ENCODE measurements at places on chromosomes 5 and 9. TPM values are rescaled to one million over a fixed set of nuclear protein-coding genes. Genes with fewer than 3 reads are reported as not detected.

- no peak overlapping the region for H3K4me3 ChIP-seq
- peaks cover 20% of the 10 kb centered on the region for H3K4me1 ChIP-seq
- H3K27ac ChIP-seq, result no peak overlapping the region
- H3K36me3 ChIP-seq, result no peaks in the 10 kb centered on the region
- no peak for DNase-seq
- H3K27me3 ChIP-seq, result no peaks in the 10 kb centered on the region
Measured at GRCh38 chr9:20139763-20140290, 351.0 kb upstream of the SLC24A2 start.

DNA sequence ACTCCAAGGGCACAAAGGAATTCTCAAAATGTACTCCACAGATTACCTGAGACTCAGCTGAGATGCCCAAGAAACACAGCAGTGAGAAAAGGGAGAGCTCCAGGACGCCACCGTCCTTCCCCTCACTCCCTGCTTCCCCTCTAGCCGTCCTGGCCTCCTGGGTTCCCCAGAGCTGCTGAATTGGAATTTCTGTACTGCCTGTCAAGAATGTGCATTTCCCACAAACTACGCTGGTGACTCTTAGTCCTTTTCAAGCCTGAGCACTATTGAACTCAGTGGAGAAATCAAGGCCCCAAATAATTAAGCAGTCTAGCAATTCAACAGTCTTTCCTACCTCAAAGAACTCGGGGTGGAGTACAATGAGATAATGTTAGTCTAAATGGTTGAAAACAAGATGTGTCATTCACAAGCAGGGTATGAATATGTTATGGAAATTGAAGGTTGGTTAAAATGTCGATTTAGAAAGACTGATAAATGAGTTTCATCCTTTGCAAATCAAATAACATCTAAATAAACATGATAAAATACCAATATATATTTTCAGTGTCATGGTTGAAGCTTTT, 153.2 kb downstream of the MED27 start:
- H3K36me3 ChIP-seq, result no peaks in the 10 kb centered on the region
- H3K27ac ChIP-seq, result no peak overlapping the region
- no peaks in the 10 kb centered on the region for H3K27me3 ChIP-seq
- H3K4me3 ChIP-seq, result no peak overlapping the region

Gene PCDHA6
- total RNA-seq, result 12.1 TPM

Gene FLT4
- 15.7 TPM for total RNA-seq

GRCh38 chr5:123651234-123651633, 139.3 kb downstream of the CSNK1G3 start:
- DNase-seq, result no peak
- H3K36me3 ChIP-seq, result peaks cover 3% of the 10 kb centered on the region
- H3K4me1 ChIP-seq, result no peaks in the 10 kb centered on the region
- no peak overlapping the region for H3K27ac ChIP-seq
- H3K27me3 ChIP-seq, result no peaks in the 10 kb centered on the region

- no peaks in the 10 kb centered on the region for H3K36me3 ChIP-seq
- no peak for DNase-seq
- H3K4me1 ChIP-seq, result peaks cover 41% of the 10 kb centered on the region
- no peak overlapping the region for H3K4me3 ChIP-seq
- no peak overlapping the region for H3K27ac ChIP-seq
- H3K27me3 ChIP-seq, result no peaks in the 10 kb centered on the region
Measured at GRCh38 chr9:16322849-16323248, 547.6 kb downstream of the BNC2 start.

DNA sequence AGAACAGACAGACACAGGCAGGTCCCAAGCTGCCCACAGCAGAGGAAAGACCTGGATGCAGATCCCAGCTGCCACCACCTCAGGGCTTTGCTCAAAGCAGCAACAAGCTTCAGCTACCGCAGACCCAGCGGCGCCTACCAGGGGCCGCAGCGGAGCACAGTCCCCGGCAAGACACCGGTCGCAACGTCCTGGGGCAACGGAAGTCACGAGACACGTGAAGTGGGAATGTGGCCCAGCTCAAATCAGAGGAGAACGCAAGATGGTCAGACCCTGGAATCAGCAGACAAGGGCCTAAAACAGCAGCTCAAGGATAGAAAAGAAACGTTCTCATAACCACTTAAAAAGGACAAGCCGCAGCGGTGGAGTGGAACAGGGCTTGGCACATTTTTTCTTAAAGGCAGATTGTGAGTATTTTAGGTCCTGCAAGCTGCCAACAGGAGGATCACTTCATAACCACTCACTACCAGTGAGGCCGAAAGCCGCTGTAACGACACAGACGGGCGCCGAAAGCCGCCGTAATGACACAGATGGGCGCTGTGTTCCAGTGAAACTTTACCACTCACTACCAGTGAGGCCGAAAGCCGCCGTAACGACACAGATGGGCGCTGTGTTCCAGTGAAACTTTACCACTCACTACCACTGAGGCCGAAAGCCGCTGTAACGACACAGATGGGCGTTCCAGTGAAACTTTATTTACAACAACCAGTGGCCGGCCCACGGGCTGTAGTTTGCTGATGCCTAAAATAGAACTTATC, 21.7 kb downstream of the SLC9A3 start:
- H3K4me1 ChIP-seq, result no peaks in the 10 kb centered on the region
- H3K4me3 ChIP-seq, result no peak overlapping the region
- H3K36me3 ChIP-seq, result no peaks in the 10 kb centered on the region
- DNase-seq, result no peak

DNA sequence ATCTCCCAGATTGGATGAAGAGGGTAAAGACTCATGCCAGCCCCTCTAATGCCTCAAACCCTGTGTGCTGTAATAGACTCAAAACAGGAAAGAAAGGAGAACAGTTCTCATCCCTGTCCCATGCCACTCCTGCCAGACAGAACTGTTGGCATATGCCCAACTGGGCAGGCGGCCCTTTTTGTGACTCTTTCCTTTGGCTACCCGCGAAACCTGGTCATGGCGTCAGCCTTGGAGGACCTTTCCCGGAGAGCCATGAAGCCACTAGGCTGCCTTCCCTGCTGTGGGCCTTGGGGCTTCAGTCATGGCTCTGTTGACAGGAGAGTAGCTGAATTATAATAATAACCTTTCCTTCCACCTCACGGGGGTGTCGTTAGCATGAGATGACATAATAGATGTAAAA, 75.9 kb upstream of the SEMA6A start:
- DNase-seq, result no peak
- H3K4me1 ChIP-seq, result peaks cover 36% of the 10 kb centered on the region
- H3K27me3 ChIP-seq, result no peaks in the 10 kb centered on the region
- no peaks in the 10 kb centered on the region for H3K36me3 ChIP-seq

DNA sequence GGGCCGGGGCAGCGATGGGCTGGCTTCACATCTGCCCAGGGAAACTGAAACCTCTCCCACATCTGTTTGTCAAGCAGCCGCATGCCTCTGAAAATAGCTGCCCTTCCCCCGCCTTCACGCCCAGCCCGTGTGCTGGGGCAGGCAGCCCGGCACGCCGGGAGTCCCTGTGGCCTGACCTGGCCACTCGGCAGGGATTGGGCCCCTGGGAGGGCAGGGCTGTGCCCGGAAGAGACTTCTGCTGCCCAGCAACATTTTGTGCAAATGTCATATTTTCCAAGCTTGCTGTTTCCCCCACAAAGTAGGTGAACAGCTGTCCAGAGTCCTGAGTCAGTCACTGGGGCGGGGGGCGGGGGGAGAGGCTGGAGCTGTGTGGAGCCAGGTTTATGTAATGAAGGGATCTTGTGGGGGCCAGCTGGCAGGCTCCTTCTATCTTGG, 8.2 kb downstream of the COL27A1 start:
- peaks cover 40% of the 10 kb centered on the region for H3K4me1 ChIP-seq
- H3K36me3 ChIP-seq, result peaks cover 3% of the 10 kb centered on the region
- no peak overlapping the region for H3K27ac ChIP-seq

Gene TMEM174
- total RNA-seq, result not detected

DNA sequence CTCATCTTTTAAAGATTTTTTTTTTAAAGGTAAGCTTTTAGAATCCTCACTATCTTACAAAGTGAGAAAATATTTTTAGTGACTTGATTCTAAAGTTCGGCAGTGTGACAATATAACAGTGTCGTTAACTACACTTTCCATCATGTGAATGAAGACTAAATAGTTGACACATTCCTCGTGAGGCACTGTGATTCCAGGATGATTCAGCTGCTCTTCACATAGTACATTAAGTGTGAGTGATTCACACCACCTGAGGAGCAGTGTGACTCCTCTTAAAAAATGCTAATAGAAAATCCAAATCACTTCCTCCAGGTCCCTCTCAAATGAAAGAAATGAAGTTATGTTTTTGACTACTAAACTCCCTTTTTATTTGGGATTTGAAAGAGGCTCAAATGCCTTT, 589.5 kb downstream of the GABRG2 start:
- H3K4me3 ChIP-seq, result no peak overlapping the region
- H3K27ac ChIP-seq, result no peak overlapping the region
- no peaks in the 10 kb centered on the region for H3K36me3 ChIP-seq
- DNase-seq, result no peak
- no peaks in the 10 kb centered on the region for H3K27me3 ChIP-seq
- H3K4me1 ChIP-seq, result peaks cover 7% of the 10 kb centered on the region

DNA sequence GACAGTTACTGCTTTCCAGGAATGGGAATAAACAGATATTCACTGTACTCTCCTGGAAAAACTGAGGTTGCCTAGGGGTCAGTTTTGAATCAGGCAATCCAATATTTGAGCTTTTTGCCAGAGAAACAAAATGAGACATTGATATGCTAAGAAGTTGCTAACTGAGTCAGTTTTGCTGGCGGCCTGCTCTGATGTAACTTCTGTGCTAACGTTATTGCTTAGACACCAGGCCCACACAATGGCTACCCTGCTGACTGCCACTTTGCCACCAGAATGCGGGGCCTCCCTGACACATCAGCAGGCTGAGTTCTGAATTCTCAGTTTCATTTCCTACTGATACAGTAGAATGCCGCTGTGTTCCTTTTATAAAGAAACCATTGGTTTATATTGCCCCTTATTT, 18.2 kb upstream of the ZNF618 start:
- no peak overlapping the region for H3K27ac ChIP-seq
- DNase-seq, result no peak
- H3K4me1 ChIP-seq, result peaks cover 15% of the 10 kb centered on the region
- H3K4me3 ChIP-seq, result no peak overlapping the region

Measured in neural crest cell (in vitro differentiated cells).